ENCODE measurements at places on chromosomes 11 and 22.

GRCh38 chr11:16881074-16881709 lies 133.0 kb downstream of the PLEKHA7 start:
- DNase-seq, result no peak

- no peak for DNase-seq
Observed at GRCh38 chr22:41198027-41198580, 7.0 kb upstream of the L3MBTL2 start.

DNA sequence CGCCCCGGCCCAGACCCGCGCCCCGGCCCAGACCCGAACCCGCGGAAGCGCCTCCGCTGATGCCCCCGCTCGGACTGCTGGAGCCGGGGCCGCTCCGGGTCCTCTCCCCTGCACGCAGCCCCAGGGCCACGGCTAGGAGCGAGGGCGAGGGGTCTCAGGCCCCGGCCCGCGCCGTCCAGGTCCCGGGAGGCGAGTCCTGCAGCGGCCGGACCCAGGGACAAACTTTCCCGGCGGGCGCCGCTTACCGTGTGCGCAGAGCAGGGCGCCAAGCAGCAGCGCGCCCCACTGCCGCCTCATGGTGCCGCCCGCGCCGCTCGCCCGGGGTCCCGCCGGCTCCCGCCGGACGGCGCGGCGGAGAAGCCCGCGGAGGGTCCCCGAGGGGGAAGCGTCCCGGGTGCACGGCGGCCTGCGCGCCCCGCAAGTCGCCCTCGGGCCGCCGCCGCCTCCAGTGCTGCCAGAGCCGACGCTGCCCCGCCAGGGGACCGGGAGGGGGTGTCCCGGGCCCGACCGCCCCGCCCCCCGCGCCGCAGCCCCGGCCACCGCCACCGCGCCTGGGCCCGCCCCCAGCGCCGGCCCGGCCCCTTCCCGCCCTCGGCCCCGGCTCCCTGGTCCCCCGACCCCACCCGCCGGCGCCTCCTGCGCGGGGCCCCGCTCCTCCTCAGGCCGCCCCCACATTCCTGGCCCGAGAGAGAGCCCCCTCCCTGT lies at the start of gene LRP4:
TSS of gene LRP4 (minus strand) at position 468 of the 705 bp plus-strand sequence. CDS start at position 297, 171 bp downstream.
- DNase-seq, result no peak

GRCh38 chr11:113222241-113222640 lies 92.1 kb upstream of the TTC12 start:
- no peak for DNase-seq

All from vagina (tissue), 2 donors.